PC-3 (cell line): ENCODE measurements at places on chromosomes 7 and 10. TPM values are rescaled to one million over a fixed set of nuclear protein-coding genes. Genes with fewer than 3 reads are reported as not detected.

The ATOH7 gene
- 1.1 TPM in 1 of 2 replicates, not detected in the other for total RNA-seq

The STN1 gene
- 20.0 and 33.5 TPM in 2 replicates for total RNA-seq

GRCh38 chr10:122388287-122388997 lies 13.9 kb downstream of the PLEKHA1 start:
- peak; percentile 2 for DNase-seq

GRCh38 chr7:121041516-121042148 lies 53.1 kb downstream of the CPED1 start:
- peak; percentile 49 for DNase-seq

DNA sequence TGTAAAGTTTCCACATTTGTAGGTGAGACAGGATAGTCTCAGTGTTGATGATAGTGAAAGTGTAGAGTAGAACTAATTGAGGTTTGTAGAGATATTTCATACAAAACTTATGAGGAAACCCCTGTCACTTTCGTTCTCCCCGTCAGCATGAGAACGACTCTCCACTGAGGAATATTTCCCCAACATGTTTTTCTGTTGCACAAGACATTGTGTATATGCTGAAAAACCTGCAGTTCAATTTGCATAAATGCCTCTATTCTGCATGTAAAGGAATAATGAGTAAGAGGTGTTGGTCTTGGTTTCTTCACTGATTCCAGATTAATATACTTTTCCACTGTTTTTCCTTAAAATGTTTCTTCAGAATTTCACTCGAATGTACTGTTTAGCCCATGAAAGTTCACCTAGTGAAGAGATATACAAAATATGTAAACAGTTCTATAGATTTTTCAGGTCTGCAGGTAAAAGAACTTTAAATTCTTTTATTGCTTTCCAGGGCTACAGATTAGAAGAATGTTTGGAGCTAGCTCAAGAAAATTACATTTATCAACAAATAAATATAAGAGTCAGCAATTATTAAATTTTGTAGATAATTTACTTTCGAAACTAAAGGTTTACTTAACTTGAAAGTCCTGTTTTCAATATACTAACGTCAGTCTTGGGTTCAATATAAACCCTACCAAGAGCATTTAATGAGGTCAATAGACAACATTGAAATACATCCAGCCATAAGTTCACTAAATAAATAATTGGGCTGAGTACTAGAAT lies 37.2 kb downstream of the HEPACAM2 start:
- no peak for DNase-seq

GRCh38 chr7:27182285-27182841 lies 2.7 kb downstream of the HOXA11 start:
- peak; percentile 64 for DNase-seq

- peak; percentile 92 for DNase-seq
Measured at GRCh38 chr7:47291461-47292081, 290.3 kb downstream of the TNS3 start.

GRCh38 chr7:156969972-156970420 lies 20.5 kb downstream of the NOM1 start:
- peak; percentile 54 for DNase-seq

DNA sequence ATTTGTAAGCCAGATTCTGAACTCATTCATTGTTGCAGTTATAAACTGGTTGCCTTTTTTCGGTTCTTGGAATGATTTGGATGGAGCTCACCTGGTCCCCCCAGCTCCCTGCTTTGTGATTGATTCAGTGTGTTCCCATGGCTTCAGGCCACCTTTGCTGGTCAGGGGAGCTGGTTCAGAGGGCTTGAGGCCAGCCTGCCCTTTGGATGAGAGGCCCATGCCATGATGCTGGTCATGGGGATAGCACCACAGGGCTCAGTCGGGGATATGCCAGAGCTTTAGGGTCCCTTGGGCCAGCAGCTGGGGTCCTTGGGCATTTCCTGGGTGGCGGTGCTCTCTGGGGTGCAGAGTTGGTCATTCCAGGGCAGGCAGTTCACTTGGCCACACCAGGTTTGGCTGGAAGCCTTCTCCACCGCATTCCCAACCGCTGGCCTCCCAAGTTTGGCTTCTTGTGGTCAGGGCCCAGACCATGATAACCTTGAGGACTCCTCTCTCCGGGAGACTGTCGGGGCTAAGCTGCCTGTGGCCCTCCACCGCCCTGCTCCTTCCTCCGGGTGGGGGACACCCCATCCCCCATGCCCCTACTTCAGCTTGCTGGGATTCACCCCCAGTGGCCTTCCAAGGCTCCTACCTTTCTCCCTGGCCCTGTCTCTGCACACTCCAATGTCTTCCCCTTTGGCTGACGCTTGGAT lies 65.1 kb downstream of the MGMT start:
- no peak for DNase-seq

DNA sequence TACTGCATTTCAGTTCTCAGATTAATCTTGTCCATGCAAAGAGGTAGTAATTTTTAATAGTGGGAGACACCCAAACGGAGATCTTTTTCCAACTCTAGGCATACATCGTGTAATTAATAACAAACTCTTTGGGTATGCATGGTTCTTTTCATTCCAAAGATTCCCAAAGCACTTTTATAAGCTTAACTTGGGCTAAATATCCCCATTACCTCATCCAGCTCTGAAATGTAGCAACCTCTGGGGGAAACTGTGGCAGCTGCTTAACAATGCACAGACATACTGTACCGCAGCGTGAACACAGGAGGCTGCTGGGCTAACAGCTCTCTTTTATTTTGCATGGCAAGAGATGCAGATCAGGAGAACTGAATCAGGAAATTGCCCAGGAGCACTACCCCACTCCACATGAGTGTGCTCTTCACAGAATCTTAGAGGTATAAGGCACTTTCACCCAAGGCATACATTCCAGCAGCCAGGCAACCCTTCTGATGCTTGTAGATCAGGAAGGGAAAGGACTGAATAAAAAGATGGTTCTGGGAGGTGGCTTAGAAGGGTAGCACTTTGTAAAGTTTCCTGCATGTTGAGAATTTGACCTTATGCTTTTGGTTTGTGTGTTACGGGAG lies 114.4 kb upstream of the GLI3 start:
- DNase-seq = no peak

DNA sequence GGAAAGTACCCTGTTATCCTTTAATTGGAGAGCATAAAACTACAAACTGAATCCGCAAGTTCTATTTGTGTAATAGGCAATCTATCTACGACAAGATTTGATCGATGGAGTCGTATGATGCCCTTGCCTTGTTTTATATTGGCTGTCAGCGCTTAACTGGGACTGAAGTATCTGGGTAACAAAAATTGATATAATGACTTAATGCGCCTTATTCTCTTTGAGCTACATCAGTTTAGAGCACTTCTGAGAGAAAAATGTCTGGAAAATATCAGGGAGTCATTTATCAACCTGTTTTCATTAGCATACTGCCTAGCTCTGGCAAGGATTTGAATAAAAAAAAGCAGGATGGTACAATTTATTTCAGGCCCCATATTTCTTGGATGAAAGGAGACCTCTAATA lies 262.1 kb downstream of the LRMDA start:
- no peak for DNase-seq

DNA sequence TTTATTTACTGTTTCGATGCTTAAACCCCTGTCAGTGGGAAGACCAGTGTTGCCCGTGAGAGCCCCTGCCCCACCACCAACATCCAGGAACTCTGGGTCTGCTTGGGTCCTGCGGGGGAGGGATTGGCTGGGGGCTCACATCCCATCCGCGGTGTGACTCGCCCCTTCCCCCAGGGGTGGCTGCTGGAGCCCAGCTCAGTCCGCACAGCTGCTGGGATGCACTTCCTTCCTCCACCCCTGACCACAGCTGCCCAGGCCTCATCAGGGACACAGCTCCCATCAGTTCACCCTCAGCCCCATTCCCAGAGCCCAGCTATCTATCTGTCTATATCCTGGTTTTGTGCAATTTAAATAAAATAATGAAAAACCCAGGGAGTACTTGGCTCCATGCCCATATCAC lies 54.5 kb downstream of the JAKMIP3 start:
- no peak for DNase-seq

- no peak for DNase-seq
Measured at GRCh38 chr7:140425718-140426117, 21.9 kb downstream of the RAB19 start.
